ENCODE measurements at places on chromosomes 3 and 15. TPM values are rescaled to one million over a fixed set of nuclear protein-coding genes. Genes with fewer than 3 reads are reported as not detected.

- DNase-seq = peak; percentile 87
Measured at GRCh38 chr3:50238549-50239026, 2.6 kb downstream of the GNAI2 start.

The GALNT15 gene
- total RNA-seq = 5.5 TPM

- DNase-seq = no peak
Measured at GRCh38 chr3:183554377-183554776, 1.1 kb downstream of the KLHL6 start.

DNA sequence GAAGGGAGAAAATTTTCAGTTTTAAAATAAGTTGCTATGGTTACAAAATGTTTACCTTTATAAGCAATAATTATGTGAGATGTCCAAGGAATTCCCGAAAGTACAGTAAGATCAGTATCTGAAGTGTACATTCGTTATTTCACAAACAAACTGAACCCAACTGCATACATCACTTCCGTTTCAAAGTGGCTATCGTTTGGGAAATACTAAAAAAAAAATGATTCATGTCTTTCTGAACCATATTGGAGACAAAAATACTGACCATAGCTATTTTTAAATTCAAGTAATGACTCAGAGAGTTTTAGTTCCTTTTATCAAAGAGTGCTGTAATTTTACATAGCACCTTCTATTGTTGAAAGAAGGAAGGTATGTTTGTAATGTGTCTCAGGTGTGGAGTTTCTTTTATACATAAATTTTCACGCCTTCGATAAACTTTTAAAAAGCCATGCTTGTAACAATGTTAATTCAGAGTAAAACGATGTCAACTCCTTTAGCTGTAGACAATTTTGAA lies 8.0 kb upstream of the ANKRD28 start:
- no peak for DNase-seq

The GXYLT2 gene
- 0.84 TPM for total RNA-seq
